ENCODE measurements at places on chromosomes 7 and 10. TPM values are rescaled to one million over a fixed set of nuclear protein-coding genes. Genes with fewer than 3 reads are reported as not detected.

The GHRHR gene
- not detected for total RNA-seq

The TUBAL3 gene
- total RNA-seq, result not detected

The CNTNAP2 gene
- total RNA-seq, result not detected

The NANOS1 gene
- total RNA-seq, result 1.2 TPM

The CAV1 gene
- total RNA-seq, result 315 TPM

The RAPGEF5 gene
- 39.3 TPM for total RNA-seq

The FAM107B gene
- 73.2 TPM for total RNA-seq

The ZSCAN21 gene
- 8.8 TPM for total RNA-seq

The INTS15 gene
- 6.3 TPM for total RNA-seq

The MRC1 gene
- total RNA-seq, result 0.37 TPM

The SPRN gene
- 0.12 TPM for total RNA-seq

The UTF1 gene
- not detected for total RNA-seq

The UPK3B gene
- 0.19 TPM for total RNA-seq

The AKR1D1 gene
- not detected for total RNA-seq

The NODAL gene
- not detected for total RNA-seq

The LARP4B gene
- 26.4 TPM for total RNA-seq

The GLI3 gene
- 3.7 TPM for total RNA-seq

The INMT gene
- 3.5 TPM for total RNA-seq

The RELN gene
- total RNA-seq, result 1.3 TPM

The EFCAB10 gene
- total RNA-seq, result not detected

The ARMS2 gene
- total RNA-seq, result not detected

The SKIDA1 gene
- total RNA-seq, result 0.66 TPM

The TDRD1 gene
- total RNA-seq, result 1.9 TPM

The FAM25A gene
- not detected for total RNA-seq

The TACC2 gene
- 14.1 TPM for total RNA-seq

Measured in aortic smooth muscle cell (primary cell).